ENCODE measurements at places on chromosomes 11 and 22.

GRCh38 chr11:128956401-128957201 is 13.9 kb upstream of the TP53AIP1 start:
- peak; percentile 81 for DNase-seq

DNA sequence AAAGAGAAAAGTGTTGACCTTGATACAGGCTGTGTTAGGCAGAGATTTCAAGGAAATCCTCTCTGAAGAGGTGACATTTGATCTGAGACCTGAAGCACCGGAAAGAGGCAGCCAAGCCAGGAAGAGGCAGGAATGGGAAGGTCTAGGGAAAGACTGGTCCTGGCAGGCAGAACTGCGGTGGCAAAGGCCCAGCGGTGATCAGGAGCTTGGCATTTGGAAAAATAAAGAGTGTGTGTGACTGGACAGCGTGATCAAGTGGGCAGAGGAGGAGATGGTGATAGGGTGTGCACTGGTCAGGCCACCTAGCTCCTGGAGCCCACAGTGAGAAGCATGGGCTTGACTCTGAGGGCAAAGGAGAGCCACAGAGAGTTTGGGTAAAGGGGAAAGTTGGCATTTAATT is 27.2 kb upstream of the GAB4 start:
- DNase-seq = no peak

- DNase-seq = no peak
Observed at GRCh38 chr11:125233116-125233515, 68.6 kb downstream of the PKNOX2 start.

- no peak for DNase-seq
Observed at GRCh38 chr11:106614262-106614661, 404.0 kb downstream of the GUCY1A2 start.

DNA sequence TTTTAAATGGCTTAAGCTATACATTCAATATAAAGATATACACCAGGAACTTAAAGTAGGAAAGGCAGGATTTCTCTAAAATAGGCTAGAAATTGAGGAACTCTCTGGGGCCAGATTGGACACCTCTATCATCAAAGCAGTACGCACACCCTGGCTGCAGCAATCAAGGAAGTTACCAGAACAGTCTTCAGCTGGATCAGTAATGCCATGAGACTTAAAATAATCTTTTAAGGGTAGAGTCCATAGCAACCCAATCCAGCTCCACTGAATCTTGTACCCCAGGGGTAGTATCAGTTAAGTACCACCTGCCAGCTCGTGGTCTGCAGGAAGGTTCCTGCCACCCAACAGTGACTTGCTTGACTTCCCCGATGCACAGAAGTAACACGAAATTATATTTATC is 3.0 kb downstream of the RDX start:
- no peak for DNase-seq

- DNase-seq = peak; percentile 8
Observed at GRCh38 chr22:22928666-22929380, 41.2 kb downstream of the IGLL5 start.
